ENCODE measurements at places on chromosomes 3 and 15. TPM values are rescaled to one million over a fixed set of nuclear protein-coding genes. Genes with fewer than 3 reads are reported as not detected.

Gene TM4SF18
- total RNA-seq, result not detected

Gene ARHGEF26
- total RNA-seq, result 0.34 TPM

Gene EIF2A
- 115 TPM for total RNA-seq

Gene GOLGA8M
- total RNA-seq, result not detected

Gene TERB2
- not detected for total RNA-seq

Gene ZNF80
- total RNA-seq, result not detected

Gene TLR9
- total RNA-seq, result not detected

Gene PRICKLE2
- total RNA-seq, result 0.07 TPM

Gene SEMA3G
- not detected for total RNA-seq

Gene CFAP100
- total RNA-seq, result not detected

Gene PEX5L
- not detected for total RNA-seq

Gene MUC4
- 0.11 TPM for total RNA-seq

Gene EPHB3
- not detected for total RNA-seq

Gene CHST2
- 60.3 TPM for total RNA-seq

Gene IQCH
- 3.2 TPM for total RNA-seq

Gene OR5K2
- total RNA-seq, result not detected

Gene RTP1
- not detected for total RNA-seq

Gene SNURF
- 0.31 TPM for total RNA-seq

Measured in K562 (cell line).